Stimulated activated CD8-positive, alpha-beta memory T cell treated with anti-CD3 and anti-CD28 coated beads, Interleukin-12 subunit alpha, Interleukin-12 subunit beta, amount 100 ng/mL, for 4 hours (primary cell): ENCODE measurements at places on chromosomes 6 and 20.

DNA sequence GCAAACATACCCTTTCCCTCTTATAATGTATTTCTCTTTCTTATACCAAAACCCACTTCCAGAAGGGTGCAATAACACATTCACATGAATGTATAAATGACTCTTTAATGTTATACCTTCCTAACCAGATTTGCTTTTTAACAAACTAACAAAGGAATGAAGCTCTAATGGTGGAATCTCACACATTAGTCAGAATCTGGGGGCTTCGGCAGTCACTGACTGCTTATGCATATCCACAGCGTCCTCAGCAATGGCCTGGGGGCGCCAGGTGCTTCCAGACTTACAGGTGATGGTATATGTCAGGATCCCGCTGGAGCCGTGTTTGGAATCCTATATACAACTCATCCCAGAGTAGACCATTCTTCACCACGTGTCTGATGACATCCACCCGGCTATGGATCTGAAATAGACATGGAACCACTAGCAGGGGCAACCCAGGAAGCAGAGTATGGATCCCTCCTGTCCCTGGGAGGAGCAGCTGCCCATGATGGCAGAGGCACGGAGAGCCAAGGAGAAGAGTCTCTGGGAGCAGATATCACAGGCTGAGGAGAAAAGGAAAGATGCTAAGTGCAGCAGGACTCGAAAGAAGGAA lies 150.8 kb upstream of the RIPOR2 start:
- no peak for DNase-seq

GRCh38 chr6:5522147-5522546 lies 260.8 kb downstream of the FARS2 start:
- DNase-seq = no peak

GRCh38 chr20:51768759-51769517 lies 748 bp upstream of the ATP9A start:
- no peak for DNase-seq

DNA sequence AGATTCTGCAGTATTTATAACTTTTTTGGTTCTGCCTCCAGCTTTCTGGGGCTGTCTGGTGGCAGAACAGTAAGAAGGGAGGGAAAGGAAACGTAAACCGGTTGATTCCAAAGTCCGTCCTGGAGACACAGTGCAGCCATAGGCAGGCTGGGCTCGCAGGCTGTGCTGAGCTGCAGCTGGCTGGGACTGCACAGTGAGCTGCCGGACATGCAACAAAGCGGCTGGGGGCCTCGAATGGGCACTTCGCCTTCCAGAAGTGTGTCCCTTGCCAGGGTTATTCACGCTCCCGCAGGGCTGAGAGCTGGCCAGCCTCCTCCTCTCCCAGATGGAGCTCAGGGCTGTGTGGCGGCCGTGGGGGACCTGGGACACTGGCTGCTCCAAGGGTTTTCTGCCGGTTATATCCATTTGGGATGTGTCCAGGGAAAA lies 78.1 kb upstream of the CD93 start:
- DNase-seq = no peak

DNA sequence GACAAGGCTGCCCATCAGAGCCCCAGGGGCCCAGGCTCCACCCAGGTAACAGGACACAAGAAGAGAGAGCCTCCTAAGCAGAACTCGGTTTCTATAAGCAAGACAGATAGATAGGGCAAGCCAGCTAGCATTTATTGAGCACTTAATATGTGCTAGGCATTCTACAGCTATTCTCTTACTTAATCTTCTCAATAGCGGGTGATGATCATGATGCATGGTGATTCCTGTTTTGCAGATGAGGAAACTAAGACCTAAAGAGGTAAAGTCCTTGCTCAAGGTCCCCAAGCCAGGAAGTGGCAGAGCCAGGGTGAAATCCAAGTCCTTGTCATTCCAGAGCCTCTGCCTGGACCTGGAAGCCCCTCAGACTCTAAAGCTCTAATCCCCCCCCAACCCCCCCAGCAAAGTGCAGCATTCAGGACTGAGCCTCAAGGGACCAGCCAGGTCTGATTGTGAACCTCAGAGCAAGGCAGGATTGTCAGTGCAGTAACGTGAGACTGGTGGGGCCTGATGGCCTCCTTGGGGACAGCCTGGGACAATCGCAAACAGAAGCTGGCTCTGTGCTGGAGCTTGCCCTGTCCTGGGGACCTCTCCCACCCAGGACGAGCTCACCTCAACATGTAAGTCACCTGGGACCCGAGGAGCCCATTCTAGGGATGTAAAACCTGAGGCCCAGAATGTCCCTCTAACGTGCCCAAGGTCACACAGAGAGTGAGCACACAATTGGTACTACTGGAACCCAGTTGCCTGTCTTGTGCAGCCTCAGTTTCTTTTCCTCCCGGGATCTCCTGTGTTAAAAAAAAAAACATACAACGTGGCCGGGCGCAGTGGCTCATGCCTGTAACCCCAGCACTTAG lies 48.4 kb upstream of the PTGIS start:
- no peak for DNase-seq
